ENCODE measurements at places on chromosomes 16 and 17. TPM values are rescaled to one million over a fixed set of nuclear protein-coding genes. Genes with fewer than 3 reads are reported as not detected.

DNA sequence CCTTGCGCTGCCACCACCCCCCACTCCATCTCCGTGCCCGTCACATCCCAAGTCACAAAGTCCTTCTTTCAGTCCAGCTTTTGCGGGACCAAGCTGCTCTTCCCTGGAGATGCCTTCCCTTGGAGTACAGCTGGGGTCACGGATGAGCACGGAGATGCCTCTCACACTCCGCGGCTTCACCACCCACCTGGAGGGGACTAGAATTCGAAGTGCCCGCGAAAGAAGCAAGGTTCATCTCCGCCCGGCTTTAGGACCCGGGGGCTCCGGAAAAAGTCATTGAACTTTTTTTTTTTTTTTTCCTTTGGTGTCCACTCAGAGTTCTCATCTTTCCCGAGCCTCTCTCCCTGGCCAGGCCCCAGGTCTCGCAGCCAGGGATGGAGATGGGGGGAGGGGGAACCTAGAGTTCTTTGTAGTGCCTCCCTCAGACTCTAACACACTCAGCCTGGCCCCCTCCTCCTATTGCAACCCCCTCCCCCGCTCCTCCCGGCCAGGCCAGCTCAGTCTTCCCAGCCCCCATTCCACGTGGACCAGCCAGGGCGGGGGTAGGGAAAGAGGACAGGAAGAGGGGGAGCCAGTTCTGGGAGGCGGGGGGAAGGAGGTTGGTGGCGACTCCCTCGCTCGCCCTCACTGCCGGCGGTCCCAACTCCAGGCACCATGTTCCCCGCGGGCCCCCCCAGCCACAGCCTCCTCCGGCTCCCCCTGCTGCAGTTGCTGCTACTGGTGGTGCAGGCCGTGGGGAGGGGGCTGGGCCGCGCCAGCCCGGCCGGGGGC lies at the start of gene FKBP10:
TSS of gene FKBP10 (plus strand) at position 624 of the 771 bp plus-strand sequence. CDS start at position 655, 31 bp downstream.
- peak; percentile 97 for DNase-seq

The CTRB2 gene
- total RNA-seq = not detected

DNA sequence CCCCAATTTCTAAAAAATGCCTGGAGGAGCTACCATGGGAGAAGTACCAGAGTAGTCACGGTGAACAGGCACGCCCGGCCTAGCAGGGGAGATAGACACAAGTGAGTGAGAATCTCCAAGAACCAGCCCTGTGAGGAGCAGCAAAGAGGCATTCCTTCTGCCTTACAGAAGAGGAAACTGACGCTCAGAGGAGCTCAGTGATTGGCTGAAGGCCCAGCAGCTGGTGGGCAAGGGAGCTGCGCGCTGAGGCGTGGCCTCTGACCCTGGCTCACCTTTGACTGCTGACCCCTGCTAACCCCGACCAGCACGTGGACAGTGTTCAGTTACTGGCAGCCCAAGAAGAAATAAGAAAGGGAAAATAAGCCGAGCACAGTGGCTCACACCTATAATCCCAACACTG lies 1.8 kb downstream of the C16orf96 start:
- DNase-seq = no peak

The SRCIN1 gene
- 2.4 TPM for total RNA-seq

- DNase-seq = no peak
Observed at GRCh38 chr16:84293406-84293805, 1.3 kb upstream of the WFDC1 start.

DNA sequence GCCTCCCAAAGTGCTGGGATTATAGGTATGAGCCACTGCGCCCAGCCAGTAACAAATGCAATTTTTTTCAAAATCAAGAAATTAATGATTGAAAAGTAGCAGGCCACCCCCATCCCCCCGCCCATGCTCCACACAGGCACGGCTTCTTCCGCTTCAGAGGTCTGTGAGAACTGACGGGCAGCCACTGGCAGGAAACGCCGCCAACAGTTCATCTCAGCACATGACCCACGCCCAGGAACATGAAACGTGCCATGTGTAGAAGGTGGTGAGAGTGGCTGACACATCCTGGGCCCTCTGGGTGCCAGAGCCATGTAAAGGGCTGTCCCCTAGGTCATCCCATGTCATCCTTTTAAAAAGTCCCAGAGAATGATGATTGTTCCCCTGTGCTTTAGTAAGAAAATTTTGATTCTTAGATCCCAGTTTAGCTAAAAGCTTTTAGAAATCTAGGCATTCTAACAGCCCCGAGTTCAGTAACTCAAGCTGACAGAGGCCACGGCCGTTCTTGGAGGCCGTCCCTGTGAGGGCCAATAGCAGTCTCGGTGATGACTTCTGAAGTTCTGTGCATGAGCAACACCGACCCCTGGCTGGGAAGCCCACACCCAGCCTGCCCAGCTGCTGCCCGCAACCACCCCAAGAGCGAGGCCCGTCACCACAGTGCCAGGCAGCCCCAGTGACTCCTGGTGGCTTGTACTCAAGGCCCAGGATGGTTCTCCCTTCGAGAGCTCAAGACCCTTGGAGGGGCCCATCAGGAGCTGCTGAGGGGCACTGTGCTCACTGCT lies 52.1 kb downstream of the KLHDC4 start:
- no peak for DNase-seq

GRCh38 chr16:70393662-70394061 lies 45.2 kb downstream of the ST3GAL2 start:
- no peak for DNase-seq

DNA sequence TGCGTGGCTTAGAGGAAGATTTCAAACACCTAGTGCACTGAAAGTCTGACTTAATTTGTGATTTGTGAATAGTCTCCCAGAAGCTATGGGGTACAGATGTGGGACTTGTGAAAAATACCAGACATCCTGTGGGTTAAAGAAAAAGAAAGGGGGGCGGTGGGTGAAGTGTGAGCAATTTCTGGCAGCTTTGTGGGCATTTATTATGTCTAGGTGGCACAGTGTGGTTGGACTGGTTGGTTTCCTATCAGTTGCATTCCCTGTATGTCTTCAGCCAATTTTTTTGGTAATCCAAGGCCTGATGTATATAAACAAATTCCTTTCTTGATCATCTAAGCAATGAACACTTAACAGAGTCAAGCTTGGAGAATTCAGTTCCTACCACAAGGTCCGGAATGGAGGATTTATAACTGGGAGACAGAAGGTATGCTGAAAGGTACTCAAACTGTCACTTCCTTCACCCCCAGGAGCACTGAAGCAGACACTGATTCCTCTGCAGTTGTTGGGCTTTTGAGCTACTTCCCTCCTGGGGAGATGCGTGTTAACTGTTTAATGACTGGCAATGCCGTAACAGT lies 211.6 kb downstream of the WWOX start:
- DNase-seq = peak; percentile 70

GRCh38 chr16:85924675-85925074 lies 25.7 kb downstream of the IRF8 start:
- DNase-seq = no peak

The HID1 gene
- total RNA-seq = 8.9 TPM

- DNase-seq = peak; percentile 98
Observed at GRCh38 chr17:29131814-29132682, 48.1 kb downstream of the MYO18A start.

GRCh38 chr16:17612336-17612735 lies 141.6 kb upstream of the XYLT1 start:
- no peak for DNase-seq

DNA sequence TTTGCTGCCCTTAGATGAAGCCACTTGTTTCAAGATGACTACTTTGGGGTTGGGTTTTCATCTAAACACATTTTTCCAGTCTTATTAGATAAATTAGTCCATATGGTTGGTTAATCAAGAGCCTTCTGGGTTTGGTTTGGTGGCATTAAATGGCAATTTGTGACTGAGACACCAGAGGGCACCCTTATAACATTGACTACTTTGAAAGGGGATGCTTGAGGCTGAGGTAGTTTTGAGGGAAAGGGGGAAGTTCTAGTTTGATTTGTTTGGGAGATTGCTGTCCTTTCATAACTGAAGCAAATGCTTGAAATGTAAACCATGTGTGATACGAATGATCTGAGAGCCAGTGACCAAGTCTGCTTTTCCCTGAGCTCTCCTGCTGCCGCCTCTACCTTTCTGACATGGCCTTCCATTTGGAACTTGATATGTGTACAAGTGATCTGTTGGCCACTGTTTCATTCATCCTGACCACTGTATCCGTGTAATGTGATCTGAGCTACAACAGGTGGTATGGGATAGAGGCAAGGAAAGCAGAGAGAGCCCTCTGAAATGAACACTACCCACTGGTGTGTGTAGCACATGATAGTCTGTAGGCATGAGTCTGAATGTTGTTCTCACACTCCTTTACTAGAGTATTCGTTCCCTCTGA lies 5.8 kb upstream of the RARA start:
- DNase-seq = peak; percentile 86

DNA sequence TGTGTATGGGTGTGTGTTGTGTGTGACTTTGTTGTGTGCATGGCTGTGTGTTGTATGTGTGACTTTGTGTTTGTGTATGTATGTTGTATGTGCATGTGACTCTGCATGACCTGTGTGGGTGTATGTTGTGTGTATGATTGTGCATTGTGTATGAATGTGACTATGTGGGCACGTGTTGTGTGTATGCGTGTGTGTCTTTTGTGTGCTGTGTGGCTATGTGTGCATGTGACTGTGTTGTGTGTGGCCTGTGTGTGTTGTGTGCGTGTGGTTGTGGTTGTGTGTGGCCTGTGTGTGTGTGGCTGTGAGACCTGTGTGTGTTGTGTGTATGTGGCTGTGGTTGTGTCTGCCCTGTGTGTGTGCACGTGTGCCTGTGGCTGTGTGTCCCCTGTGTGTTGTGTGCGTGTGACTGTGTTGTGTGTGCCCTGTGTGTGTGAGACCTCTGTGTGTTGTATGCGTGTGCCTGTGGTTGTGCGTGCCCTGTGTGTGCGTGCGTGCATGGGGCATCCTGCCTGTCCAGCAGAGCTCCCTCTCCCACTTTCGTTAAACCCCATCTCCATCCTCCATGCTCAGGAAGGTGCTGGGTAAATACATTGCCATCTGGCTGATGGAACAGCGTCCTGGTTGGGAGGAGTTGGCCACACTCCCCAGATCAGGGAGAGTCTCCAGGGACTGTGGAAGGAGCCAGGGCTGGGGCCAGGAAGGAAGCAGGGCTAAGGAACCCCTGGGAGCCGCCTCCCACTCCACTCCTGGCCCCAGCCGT lies 90.1 kb upstream of the GSE1 start:
- DNase-seq = peak; percentile 62

GRCh38 chr17:76416899-76417298 lies 32.5 kb downstream of the SPHK1 start:
- no peak for DNase-seq

DNA sequence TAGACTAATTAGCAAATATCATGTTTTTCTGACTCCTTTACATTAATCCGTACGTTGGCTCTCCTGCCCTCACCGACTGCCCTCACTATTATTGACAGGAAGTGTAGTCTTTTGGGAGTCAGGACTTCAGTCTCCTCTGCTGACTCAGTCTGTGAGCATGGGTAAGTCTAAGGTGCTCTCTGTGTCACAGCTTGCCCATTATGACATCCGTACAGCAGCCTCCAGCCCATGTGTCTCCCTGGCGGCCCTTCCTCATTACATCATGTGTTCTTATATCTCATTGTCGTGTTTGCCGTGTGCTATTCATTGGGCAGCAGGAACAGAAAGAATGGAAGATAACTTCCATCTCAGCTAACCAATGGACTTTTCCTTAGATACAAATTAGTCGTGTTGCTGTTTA lies 77.5 kb downstream of the MRTFB start:
- DNase-seq = no peak

DNA sequence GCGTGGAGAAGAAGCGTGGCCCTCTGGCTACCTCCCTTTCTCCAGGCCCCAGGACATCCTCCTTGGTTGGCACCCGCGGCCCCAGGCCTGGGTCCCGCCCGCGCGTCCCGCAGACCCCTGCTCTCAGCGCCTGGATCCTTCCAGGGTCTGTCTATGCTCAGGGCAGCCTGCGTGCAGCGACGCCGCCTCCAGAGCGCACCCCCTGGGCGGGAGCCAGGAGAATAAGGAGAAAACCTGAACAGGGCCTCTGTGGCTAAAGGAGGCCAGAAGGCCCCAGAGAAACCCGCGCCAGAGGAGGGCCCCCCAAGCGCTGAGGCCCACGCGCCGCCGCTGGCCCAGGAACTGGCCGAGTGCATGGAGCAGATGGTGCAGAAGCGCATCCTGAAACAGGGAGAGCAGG lies 40.4 kb upstream of the DNAJA2 start:
- DNase-seq = no peak

The CDRT15L2 gene
- total RNA-seq = 5.5 TPM

The CCDC78 gene
- 0.24 TPM for total RNA-seq

GRCh38 chr17:43018008-43018853 lies 4.0 kb downstream of the VAT1 start:
- DNase-seq = no peak

The FBXW10 gene
- total RNA-seq = 0.24 TPM

DNA sequence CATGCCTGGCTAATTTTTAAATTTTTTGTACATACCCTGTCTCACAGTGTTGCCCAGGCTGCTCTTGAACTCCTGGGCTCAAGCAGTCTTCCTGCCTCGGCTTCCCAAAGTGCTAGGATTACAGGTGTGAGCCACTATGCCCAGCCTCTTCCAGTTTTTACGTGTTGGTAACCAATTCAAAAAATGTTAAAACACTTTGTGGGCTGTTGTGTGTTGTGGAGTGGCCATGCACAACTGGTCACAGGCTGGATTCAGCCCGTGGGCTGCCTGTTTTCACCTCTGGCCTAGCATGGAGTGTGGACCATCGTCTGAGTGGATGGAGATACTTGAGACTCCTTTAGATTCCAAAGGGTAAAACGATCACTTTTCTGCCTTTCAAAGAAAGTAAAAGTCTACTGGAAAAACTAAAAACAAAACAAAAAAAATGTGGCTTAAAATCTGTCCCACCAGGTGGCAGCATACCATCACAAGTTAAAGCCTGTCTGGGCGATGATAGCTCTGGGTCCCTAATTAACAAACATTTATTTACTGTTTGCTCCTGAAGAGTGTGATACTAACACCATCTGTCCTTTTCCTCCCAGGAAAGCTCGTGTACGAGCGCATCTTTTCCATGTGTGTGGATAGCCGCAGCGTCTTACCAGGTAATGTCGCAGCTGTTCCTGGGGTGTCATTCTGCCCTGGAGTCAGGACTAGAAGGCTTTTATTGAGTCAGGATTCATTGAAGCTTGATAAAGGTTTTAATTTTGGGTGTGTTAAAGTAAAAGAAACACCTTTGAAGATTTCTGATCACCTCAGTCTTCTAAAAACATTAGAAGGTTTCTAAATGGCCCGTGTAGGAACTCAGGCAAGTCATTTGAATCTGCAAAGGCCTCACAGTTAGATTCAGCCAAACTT lies 45.8 kb downstream of the VPS35L start:
- peak; percentile 9 for DNase-seq

The MYADML2 gene
- total RNA-seq = 0.72 TPM
